Tracheal epithelial cell (primary cell): ENCODE measurements at places on chromosomes 12 and 14. TPM values are rescaled to one million over a fixed set of nuclear protein-coding genes. Genes with fewer than 3 reads are reported as not detected.

The SRSF5 gene
- 81.7 and 83.1 TPM in 2 replicates for total RNA-seq

The GPR137C gene
- total RNA-seq, result under 0.01 TPM in 1 of 2 replicates, not detected in the other

The ADCK1 gene
- total RNA-seq, result 4.3 and 4.5 TPM in 2 replicates

The B3GNT4 gene
- total RNA-seq, result 5.3 and 9.4 TPM in 2 replicates

The KRT73 gene
- total RNA-seq, result not detected in 2 replicates

The GDF3 gene
- not detected in 2 replicates for total RNA-seq

The DENND5B gene
- 3.6 and 4.5 TPM in 2 replicates for total RNA-seq

The LARP4 gene
- total RNA-seq, result 31.3 and 40.5 TPM in 2 replicates

The CELA1 gene
- total RNA-seq, result not detected in 2 replicates

The TMEM179 gene
- total RNA-seq, result not detected in 2 replicates
